ENCODE measurements at places on chromosomes 4 and X.
A peak's percentile ranks its signal among the peaks of the same experiment; 100 is the strongest.

DNA sequence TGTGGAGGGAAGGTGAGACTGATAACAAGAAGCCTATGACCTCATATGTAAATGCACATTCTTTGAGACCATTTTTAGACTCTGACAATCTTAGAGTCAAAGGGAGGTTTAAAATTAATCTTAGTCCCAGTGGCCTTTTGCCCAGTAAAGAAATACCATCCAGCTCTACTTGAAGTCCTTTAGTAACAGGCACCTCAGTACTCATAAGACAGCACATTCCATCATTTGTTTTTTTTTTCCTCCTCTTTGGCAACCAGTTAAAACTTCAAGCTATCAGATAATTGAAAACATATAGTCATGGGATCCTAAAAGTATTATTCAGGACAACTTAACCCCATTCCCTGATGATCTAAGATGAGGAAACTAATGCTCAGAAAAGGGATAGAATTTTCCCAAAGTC is 4.6 kb downstream of the EDA2R start:
- no peak for DNase-seq

DNA sequence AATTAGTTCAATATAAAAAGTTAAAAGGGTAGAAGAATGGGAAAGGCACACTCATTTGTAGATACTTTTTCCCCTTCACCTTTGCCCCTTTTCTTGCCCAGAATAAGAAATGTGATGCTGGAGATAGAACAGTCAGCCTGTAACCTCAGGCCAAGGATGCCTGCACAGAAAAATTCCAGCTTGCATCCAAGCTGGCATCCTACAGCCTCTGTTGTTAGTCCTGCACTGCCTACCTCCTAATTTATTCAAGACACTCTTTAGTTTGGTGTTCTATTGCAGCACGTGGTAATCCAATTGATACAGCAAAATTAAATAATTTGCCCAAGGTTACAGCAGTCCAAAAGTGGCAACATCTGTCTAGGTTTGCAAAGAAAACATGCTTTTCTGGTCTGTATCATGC is 9.7 kb upstream of the USO1 start:
- no peak for DNase-seq

- DNase-seq: no peak
Observed at GRCh38 chrX:123340696-123341095, 156.6 kb downstream of the GRIA3 start.

- DNase-seq: no peak
Observed at GRCh38 chr4:26075583-26075982, 161.6 kb downstream of the SMIM20 start.

- DNase-seq: no peak
Observed at GRCh38 chrX:16617382-16617781, 32.6 kb upstream of the S100G start.

GRCh38 chr4:11441194-11441556 is 12.5 kb upstream of the HS3ST1 start:
- no peak for DNase-seq

DNA sequence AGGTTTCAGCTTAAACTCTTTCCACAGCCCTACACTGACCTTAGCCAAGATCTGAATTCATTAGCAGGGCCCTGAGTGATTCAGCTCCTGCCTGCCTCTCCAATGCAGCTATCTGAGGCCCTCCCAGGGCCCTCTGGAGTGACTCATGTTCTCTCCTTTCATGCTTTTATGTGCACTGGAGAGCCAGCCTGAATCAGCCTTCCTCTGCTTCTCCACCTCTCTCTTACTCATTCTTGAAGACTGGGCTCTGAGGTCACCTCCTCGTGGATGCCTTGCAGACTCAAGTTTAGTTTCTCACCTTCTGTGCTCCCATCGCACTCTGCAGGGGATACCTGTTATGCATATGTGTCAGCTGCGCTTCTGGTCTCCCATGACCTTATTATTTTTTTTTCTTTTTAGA is 3.1 kb upstream of the OCIAD2 start:
- peak; percentile 25 for DNase-seq

- no peak for DNase-seq
Observed at GRCh38 chr4:79756140-79756895, 316.7 kb downstream of the ANTXR2 start.

DNA sequence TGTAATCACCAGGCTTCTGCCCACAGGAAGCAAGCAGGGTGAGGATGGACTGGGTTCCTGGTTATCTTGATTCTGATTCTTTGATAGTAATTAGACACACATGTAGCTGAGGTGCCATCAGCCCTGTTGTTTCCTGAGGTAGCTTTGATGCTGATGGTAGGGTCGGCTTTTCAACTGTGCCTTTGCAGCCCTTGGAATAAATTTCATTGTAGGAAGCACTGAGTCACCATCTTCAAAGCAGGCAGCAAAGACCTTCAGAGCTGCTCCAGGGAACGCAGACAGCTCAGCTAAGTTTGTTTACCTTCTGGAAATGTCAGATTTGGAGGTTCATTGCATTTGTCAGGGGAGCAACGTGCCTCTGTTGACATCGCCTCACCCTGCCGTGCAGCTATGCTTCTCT is 135.4 kb downstream of the ASMT start:
- no peak for DNase-seq

DNA sequence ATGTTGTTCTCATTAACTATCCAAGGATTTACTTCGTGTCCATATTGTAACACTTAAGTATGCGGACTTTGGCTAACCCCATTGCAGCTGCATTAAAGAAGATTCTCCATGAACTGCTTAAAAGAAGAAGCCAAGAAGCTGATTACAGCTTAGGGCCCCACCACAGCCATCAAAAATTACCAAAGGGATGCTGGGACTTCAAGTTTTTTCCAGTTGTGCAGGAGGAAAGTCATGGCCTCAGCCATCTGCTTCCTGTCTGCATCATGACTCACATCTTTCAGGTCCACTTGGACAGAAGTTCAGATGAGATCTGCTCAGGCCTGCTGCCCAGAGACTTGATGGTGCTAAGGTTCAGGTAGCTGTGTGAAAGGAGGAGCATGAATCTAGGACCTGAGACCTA is 38.8 kb upstream of the CAPN6 start:
- DNase-seq: no peak

DNA sequence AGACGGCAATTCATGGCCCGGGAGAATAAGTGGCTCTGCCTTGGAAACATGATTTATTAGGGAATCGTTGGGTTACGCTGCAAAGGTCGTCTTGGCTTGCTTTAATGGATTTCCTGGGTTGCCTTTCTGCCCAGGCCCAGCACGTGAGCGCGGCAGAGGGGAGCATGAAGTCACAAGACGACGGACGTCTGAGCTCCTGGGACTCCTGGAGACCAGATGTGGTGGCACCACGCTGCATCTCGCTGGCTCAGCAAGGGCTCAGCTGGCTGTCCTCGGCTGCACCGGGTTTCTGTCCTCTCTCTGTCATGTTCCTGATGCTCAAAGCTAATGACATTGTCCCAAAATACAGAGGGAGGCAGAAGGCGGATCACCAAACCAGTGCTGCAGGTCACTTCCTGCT is 61.2 kb downstream of the C4orf50 start:
- no peak for DNase-seq

- DNase-seq: no peak
Observed at GRCh38 chr4:25343671-25344070, 31.1 kb downstream of the ZCCHC4 start.

GRCh38 chrX:122910697-122911096 is 273.4 kb upstream of the GRIA3 start:
- DNase-seq: no peak

DNA sequence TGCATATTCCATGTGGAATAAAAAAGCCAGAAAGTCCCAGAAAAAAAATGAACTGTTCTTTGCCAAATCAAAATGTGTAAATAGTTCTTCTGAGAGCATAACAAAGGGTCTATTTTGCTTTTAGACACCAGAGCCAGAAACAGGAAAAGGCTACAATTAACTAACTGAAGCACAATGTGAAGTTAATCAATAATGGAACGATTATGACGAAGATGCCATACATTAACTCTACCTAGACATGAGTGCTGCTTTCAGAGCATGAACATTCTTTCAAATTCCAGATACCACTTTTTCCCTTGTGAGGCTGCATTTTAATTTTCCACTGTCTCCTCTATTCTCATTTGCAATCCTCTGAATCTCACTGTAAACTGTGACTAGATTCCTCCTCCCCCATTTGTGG is 48.7 kb upstream of the PHOX2B start:
- no peak for DNase-seq

GRCh38 chr4:183987987-183988392 is 82.9 kb downstream of the STOX2 start:
- no peak for DNase-seq

DNA sequence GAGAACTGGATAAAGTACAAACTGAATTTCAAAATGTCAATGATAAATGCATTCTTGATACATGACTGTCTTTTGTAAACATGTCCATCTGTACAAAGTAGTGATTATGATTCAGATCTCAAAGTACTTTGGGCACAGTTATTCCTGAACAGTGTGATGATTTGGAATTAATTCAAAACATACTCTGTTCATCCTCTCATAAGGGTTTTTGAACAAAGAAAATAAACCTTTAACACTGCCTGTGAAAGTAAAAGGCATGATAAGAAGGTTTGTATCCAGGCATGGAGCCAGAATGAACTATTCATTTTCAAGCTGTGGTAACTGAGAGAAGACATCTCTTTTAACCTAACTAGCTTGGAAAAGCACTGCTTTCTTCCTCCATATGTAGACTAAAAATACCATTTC is 883 bp upstream of the KLHL4 start:
- DNase-seq: no peak

GRCh38 chr4:139550724-139551429 is 5.1 kb downstream of the SETD7 start:
- DNase-seq: no peak

- DNase-seq: no peak
Observed at GRCh38 chrX:40169193-40170101, 71.7 kb upstream of the BCOR start.

- DNase-seq: no peak
Observed at GRCh38 chr4:77798385-77798784, 20.8 kb downstream of the CNOT6L start.

DNA sequence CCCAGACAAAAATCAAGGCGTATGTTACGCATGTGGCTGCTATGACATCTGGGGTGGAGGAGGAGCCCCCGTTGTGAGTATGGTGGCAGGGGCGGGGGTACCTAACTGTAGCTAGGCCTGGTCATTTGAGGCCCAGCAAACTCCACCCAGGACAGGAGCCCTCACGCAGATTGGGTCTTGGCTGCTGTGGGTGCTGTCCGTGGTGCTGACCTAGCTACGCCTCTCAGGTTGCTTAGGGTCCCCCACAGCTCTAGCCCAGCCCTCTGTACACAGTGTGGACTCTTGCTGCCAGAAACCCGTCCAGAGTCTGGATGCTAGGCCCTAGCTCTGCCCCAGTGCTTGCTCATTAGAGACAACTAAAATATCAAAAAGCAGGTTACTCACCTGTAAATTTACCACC is 146.7 kb upstream of the PSAPL1 start:
- no peak for DNase-seq

DNA sequence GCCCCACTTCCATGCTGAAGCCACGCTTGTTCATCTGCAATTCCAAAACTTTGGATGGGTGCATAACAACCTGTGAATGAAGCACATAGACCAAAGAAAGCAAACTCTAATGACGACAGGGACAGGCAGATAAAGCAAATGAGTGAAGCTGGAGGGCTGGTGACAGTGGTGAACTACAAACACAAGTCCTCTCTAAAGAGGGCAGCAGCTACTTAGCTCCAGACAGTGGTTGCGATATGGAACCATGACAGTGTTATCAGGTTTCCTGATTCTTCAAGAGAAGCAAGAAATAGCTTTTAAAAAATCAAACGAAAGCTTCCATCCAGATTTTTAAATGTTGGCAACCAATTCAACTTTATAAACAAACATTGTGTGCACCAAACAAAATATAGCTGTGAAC is 23.8 kb downstream of the NOX1 start:
- DNase-seq: no peak

- no peak for DNase-seq
Observed at GRCh38 chrX:74408304-74408703, 13.0 kb upstream of the SLC16A2 start.

DNA sequence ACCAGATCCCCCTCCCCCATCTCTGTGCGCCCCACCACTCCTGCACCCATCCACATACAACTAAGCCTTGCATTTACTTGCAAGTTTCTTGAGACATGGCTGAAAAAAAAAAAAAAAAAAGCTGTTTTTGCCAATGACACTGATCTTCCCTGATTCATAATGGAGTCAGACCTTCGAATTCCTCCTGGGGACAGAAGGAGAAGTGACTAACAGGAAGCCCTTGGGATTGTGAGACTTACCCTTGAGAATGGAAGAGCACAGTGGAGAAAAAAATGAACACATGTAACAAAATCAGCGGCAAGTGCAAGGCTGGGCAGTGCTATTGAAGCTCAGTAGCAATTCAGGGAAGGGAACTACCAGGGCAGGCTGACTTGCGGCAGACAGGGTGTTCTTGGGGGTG is 288.4 kb downstream of the BCOR start:
- no peak for DNase-seq

DNA sequence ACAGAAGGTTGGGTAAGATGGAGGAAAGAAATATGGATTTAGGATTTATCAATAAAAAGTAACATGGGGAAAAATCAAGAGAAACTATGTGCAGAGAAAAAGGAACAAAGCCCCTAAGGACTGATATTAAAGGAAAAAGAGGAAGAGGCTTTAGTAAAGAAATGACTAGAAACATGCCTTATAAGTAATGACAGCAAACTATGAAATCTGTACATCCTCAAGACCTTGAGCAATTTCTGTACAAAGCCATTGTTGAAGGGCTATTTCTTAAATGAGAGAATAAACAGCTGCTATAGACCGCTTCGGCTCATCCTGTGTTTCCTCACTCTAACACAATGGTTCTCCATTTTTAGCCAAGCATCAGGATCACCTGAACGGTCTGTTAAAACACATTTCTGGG is 180.3 kb upstream of the ATOH1 start:
- DNase-seq: no peak

GRCh38 chrX:71930298-71930697 is 19.7 kb downstream of the NHSL2 start:
- DNase-seq: no peak

- DNase-seq: no peak
Observed at GRCh38 chr4:84809946-84810345, 156.5 kb downstream of the WDFY3 start.

DNA sequence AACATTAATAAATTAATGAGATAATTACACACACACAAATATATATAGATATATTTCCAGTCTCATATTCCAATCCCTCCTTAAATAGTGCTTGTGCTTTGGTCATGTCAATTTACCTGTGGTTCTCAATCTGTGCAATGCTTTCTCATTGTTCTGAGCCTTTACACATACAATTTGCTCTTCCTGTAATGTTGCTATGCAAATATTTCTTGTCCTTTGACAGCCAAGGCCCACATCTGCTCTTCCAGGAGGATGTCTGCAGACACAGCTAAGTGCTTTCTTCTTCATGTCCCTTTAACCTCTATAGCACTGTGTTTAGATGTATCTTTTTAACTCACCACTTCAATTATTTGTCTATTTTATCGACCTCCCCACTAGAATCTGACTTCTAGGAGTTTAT is 67.3 kb upstream of the RAPGEF2 start:
- no peak for DNase-seq

- no peak for DNase-seq
Observed at GRCh38 chr4:6969826-6970800, 60.5 kb downstream of the TBC1D14 start.

GRCh38 chr4:173685165-173685830 is 155.3 kb upstream of the HAND2 start:
- DNase-seq: no peak
